ENCODE measurements at places on chromosomes 1 and 21.
A peak's percentile ranks its signal among the peaks of the same experiment; 100 is the strongest.

DNA sequence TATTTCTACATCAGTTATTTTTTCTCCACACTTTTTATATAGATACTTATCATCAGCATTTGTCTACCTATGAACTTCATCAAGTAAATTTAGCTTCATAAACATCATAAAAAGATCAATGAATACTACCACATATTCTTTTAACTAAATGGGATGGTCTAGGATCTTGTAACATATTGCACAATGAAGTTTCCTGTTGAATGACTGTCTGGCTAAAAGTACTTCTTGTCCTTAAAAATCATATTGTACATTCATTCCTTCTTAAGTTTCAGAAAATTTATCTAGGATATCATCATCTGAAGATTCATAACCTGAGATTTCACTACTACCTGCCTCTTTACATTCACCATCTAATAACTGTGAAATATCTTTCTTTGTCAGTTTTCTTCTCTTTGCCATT lies 69.0 kb downstream of the MAGI3 start:
- DNase-seq, result no peak

- DNase-seq, result peak; percentile 61
Observed at GRCh38 chr1:115595279-115596079, 46.3 kb upstream of the VANGL1 start.

DNA sequence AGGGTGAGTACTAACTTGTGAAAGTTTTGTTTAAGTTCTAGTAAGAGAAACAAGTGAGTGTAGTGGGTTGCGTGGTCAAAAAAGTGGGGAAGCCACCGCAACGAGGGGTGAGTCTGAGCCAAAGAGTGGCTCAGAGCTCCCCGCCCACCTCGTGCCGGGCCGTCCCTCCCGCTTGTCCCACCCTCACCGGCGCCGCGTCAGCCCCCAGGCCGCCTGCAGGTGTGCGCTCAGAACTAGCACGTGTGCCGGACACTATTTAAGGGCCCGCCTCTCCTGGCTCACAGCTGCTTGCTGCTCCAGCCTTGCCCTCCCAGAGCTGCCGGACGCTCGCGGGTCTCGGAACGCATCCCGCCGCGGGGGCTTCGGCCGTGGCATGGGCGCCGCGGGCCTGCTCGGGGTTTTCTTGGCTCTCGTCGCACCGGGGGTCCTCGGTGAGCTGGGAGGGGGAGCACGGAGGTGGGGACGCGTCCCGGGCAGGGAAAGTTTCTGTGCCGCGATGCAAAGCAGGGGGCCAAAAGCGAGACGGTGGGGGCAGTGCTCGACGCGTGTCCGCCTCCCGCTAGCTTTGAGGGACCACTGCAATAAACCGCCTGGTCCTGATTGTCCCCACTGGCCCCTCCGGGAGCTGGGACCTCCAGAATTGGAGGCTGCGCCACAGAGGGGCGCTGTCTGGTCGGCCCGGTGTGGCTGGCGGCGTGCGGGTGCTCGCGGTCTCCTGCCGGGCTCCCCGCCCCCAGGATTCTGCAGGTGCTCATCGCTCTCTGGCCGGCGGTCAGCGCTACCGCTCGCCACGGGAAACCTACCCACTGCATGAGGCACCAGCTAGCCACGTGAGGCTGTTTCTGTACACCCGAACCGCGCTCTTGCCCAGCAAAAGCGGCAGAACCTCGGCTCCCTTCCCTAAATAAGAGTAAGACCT lies at the start of gene CR2:
Gene CR2 (plus strand): TSS at position 283 of the 919 bp plus-strand sequence. CDS start 91 bp downstream, at position 374.
- DNase-seq, result no peak

DNA sequence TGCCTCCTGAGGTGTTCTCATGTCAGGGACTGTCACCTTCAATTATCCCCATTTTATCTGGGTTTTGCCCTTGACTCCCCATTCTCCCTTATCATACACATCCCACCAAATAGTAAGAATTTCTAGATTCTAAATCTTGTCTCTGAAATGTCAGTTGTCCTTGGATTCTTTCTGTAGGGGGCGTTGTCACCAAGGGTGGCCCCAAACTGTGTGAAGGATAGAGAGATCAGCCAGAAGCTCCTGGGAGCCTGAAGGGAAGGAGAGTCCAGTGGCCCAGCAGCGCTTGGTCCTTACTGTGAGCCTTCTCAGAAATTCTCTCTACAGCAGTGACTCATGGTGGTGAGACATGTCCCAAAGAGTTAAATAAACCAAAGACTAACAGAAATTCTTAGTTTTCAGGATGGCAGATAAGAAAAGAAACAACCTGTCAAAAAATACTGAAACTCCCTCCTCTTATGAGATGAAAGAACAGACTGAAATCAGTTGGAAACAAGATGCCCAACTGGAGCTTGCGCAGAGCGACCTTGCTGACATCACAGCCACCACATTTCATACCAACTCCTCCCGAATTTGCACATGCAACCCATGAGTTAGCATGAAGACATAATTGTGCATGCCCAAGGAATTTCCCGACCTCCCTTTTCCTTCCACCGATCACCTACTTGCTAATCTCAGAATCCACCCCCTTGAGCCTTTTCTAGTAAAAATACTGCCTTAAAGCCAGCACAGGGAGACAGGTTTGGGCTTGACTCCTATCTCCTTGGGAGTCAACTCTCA lies 109.8 kb downstream of the ELAVL4 start:
- DNase-seq, result no peak

DNA sequence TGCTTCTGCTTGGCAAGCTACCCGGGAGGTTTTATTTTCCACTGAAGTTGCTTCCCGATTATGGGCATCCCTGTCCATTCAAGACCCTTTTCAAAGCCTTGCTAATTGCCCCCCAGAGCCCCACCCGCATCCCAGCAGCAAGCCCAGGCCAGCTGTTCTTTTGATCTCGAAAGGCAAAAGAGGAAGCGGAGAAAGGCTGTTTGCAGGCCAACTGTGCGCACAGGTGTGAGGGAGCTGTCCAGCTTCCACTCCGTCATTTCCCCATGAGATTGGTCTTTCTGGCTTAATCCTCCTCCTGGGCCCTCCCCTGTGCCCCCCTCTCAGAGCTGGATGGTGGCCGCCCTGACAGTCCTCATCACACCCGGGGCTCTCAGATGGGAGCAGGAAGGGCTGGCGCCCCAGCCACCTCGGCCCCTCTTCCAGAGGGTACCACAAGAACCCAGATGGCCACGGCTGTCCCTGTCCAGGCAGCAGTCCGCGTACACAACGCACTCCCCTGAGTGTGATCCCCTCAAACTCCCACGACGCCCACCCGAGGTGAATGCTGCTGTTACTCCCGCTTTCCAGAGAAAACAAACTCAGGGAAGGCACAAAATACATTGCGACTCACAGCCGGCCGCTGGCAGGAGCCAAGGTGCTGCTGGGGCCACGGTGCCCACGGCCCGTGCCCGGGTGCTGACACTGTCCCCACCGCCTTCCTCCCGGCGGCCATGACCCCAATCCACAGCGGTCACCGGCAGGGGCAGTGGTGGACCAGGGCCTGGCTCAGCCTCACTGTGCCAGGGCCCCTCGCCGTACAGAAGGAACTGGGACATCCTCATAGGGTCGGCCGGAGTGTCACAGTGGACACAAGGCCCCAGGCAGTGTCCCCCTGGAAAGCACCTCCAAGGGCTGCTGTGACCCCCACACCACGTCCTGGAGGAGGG lies 121.9 kb downstream of the CRYAA start:
- DNase-seq, result no peak

DNA sequence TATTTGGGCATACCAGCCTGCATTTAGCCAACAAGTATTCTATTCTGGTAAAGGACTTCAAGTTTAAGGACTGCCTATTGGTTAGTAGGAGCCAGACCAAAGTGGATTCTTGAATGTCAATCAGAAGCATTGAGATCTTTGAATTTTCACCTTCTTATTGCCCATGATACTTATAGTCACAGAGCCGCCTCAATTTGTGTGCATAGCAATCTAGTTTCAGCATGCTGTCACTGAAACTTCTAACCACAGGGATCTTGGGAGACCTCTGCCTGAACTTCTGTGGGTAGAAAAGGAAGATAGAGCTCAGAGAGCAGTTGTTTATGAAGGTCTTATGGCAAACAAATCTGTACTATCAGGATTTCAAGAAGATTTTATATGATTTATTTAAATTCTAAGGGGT lies 501.4 kb upstream of the USP24 start:
- no peak for DNase-seq

- no peak for DNase-seq
Observed at GRCh38 chr1:67162954-67163353, 3.3 kb upstream of the IL23R start.

DNA sequence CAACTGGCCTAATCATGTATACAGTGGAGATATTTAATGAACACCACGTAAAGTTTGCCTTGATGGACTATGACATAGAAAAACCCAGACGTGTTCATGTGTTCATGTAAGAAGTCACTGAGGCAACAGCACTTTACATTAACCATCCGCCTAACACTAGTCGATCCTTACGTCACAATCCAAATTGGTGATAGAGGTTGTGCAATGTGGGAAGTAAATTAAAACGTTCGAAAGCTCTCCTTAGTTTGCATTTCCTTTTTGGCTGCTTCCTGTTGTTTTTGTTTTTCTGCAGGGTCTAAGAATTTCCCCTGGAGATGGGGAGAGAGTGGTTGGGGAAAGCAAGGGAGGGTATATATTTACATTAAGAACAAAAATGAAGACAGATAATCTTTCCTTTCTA lies 587.5 kb upstream of the ADGRL2 start:
- DNase-seq, result no peak

DNA sequence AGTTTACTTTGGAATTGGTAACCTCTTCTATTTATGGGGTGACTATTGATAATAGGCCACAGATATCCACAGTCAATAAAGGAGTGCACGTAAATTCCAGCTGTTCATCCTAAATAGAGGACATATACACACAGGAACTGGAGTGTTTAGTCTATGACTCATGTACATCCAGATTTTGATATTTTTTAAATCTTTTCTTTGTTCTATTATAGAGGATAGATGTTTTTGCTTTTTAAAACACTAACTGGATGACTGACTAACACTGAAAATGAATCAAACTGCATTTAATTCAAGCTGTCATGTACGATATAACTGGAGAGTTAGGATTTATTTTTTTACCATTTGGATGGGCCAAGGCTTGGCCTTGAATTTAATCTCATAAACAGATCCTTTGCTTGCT lies 45.9 kb downstream of the RGL1 start:
- no peak for DNase-seq

- DNase-seq, result no peak
Observed at GRCh38 chr1:160432371-160432786, 32.0 kb downstream of the VANGL2 start.

- peak; percentile 52 for DNase-seq
Observed at GRCh38 chr1:66335859-66336640, 197.9 kb upstream of the SGIP1 start.

DNA sequence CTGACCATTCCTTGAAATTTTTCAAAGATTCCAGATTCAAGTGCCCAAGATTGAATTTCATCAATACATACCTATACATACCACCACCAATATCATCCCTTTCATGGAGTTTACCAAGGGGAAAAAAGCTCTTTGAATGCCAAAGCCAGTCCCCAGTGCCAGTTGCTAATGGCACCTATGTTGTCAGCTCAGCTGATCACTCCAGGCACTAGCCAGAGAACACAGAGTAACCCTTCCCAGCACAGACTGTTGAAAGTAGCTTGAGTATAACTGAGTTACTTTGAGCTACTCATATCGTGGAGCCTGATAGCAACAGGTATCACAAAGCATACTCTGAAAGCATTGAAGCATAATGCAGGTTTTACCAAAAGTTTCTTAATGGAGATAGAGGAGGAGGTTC lies 133.9 kb upstream of the NFIA start:
- no peak for DNase-seq

- DNase-seq, result no peak
Observed at GRCh38 chr1:197942042-197942441, 24.9 kb downstream of the LHX9 start.

DNA sequence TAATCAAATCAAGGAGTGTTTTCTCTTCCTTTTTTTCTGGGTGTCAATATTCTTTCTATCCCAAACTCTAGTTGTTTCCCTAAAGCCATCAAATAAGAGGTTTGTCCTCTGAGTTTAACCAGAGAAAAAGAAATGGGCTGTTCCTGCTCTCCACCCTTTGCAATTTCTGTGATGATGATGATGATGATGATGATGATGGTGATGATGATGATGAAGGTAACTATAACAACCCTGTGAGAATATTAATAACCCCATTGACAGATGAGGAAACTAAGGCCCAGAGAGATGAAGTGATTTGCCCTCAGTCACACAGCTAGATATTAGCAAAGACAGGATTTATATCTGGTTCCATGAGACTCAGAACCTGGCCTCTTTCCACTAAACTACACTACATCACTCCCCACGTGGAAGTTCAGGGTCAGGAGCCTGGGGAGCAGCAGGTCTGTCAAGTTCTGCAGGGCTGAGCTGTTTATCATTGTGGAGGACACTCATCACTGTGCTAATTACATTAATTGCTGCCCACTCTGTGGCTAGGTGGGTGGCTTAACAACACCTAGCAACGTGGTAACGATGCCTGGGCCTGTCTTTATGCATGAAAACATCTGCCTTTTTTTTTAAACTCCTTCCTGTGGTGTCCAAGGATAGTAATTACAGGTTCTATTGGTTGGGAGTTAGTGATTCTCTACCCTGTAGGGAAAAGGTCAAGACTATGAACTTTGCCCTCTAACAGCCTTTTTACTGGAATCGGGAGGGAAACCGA lies 19.0 kb upstream of the JUN start:
- no peak for DNase-seq

GRCh38 chr1:234645474-234645953 lies 35.5 kb upstream of the IRF2BP2 start:
- DNase-seq, result no peak

DNA sequence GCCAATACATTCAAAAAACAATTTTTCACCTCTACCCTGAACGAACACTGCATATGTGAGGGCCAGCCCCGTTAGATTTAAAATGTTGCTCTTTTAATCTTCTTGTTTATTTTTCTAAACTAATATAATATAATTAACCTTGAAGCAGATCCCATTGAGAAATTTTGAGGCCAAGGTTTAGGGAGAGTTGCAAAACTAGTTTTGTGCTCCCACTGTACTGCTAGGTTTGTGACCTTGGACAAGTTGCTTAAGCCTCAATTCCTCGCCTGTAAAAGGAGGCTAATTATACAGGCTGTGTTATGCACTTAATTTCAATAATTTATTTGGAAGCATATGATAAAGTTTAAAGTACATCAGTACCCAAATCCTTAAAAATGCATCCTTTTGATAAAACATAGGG lies 3.7 kb downstream of the IL23R start:
- DNase-seq, result no peak

All from C1 segment of cervical spinal cord (tissue), 14 donors.